ENCODE measurements at places on chromosomes 16 and 17.
A peak's percentile ranks its signal among the peaks of the same experiment; 100 is the strongest.

- no peak for DNase-seq
Observed at GRCh38 chr16:75599452-75600277, 23.4 kb downstream of the ADAT1 start.

DNA sequence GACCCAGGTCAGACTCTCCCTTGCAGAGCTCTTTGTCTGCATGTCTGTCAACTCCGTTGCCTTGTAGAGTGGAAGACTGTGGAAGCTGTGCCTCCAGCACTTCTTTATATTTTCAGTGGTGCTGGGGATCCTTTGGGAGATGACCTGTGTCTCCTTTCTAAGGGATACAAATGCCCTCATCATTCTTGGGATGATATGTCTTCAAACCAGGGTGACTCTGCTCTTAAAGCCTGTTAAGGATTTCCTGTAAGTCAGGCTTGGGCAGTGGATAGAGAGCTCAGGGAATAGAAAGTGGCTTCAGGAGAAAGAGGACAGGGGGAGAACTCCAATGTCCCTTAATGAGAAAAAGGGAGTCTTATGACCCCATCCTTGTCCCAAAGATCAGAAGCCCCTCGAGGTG lies 1.5 kb downstream of the HOXB3 start:
- DNase-seq: no peak

GRCh38 chr16:23185656-23186055 lies 3.1 kb downstream of the SCNN1G start:
- DNase-seq: no peak

DNA sequence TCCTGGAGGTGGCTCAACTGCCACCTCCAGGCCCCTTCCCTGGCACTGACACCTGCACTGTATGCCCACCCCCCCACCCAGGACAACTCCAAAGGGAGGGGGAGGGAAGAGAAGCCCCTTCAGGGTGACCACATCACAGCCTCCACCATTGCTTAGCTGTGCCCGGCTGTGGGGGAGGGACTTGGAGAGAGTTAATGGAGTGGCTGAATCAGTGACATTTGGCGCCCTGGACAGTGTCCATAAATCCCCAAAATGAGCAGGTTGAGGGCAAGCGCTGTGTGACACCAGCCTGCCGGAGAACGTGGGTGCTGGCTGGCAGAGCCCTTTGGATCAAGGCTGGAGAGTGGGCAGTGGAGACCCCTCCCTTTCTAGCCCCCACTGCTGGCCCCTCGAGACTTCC lies 883 bp downstream of the USH1G start:
- no peak for DNase-seq

DNA sequence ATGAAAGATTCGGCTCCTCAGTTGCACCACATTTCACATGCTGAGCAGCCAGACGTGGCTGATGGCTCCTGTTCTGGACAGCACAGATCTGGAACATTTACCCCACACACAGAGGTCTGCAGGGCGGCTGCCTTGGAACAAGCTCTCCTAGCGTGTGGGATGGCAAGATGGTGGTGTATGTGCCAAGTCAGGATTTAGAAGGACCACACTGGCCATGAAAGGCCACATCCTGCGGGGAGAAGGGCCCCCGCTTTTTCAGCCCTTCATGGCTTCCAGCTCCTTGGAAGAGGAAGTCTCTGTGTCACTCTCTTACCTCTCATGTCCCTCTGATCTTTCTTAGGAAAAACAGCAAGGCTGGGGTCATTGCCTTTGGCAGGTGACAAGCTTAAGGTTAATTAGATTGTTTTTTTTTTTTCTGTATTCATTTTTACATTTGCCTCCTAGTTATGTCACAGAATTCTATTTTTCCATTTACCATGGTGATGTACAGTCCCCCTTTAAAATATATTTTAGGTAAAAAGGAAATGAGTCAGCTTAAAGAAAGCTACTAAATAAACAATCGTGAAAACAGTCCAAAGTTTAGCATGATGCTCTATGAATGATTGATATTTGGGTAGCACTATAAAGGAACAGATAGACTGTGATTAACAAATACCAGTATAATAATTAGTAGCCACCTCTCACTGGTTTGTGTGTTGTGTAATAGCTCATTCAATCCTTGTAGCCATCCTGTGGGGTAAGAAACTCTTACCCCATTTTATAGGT lies 396.6 kb downstream of the CPPED1 start:
- DNase-seq: no peak

- DNase-seq: no peak
Observed at GRCh38 chr17:67649891-67650290, 67.8 kb upstream of the NOL11 start.

DNA sequence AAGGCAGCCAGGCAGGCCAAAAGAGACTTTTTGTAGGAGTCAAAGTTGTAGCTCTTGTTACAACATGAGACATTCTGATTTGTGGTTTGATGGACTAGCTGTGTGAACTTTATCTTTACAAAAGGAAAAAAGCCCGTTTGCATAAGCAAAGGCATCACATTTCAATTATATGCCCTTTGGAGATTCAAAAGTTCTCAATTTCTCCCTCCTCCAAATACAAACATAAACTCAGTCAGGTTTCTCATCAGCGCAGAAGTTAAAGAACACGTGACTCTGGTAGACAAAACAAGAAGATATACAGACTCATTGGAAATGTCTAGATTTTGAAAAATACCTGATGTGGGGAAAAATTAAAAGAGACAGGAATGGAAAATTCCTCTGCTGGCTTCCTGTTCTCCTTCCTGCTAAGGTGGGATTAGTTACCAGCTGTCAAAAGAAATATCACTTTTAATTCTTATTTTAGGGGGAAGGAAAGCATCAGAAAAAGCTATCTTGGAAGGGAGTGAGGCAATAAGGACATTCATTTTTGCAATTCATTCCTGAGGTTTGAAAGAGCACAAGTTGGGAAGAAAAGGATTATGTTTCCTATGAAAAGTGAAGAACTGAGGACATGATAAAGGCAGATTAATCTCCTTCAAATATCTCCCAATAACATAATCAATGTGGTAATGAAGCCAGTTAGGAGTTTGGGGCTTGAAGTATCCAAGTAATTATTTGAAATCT lies 4.6 kb upstream of the KCNJ16 start:
- DNase-seq: no peak

GRCh38 chr16:85104821-85105391 lies 7.4 kb downstream of the CIBAR2 start:
- DNase-seq: no peak

DNA sequence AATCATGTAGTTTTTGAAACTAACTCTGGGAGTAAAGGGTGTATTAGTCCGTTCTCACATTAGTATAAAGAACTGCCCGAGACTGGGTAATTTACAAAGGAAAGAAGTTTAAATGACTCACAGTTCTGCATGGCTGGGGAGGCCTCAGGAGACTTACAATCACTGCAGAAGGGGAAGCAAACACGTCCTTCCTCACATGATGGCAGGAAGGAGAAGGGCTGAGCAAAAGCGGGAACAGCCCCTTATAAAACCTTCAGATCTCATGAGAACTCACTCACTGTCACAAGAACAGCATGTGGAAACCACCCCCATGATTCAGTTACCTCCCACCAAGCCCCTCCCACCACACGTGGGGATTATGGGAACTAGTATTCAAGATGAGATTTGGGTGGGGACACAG lies 256.5 kb upstream of the TNRC6C start:
- DNase-seq: no peak

DNA sequence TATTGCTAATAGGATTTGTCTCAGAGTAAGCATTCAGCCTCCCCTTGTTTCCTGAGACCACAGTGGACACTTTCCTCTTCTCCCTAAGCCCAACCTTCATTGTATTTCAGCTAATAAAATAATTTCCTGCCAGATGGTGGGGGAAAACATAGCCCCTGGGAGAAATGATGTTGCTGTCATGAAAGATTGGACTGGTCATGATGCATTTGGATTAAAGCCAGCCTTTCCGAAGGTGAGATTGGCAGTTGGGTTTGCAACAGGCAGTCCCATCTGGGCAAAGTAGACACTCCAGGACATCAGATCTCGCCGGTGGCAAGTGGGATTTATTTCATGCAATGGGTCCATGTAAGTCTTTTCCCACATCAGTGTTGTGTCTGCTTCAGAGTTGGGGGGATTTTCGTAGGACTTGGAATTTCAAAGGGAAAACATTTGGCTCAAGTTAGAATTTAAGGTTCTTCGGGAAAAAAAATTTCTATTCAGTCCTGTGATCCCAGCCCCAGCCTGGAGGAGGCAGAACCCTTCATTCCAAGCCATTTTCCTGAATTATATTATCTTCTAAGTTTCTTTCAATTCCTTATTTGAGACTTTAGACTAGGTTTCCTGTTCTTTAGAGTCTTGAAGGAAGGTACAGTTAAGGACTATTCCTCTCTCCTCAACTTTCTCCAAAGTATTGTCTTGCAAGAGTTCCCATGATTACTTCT lies 391.7 kb downstream of the XYLT1 start:
- no peak for DNase-seq

- DNase-seq: no peak
Observed at GRCh38 chr17:2672026-2672425, 39.5 kb downstream of the CLUH start.

GRCh38 chr17:43832976-43833829 lies at the start of gene MPP3:
MPP3 (minus strand) TSS chr17:43833146; CDS start chr17:43831906, 1,240 bp downstream.
- peak; percentile 10 for DNase-seq

DNA sequence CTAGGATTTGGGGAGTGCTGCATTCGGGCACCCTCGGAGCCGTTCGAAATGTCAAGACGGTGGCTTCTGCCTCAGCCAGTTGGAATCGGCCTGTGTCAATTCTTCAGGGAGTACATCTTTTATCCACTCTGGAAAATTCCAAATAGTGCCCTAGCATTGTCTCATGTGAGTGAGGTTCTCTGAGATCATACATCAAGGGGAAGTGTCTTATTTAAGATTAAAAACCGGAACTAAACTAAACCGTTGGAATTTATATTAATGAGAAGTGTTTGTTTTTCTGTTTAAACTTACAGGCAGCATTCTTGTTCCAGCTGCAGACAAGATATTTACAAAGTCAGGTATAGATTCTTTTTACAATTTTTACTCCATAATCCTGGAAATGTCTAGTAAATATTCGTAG lies 56.8 kb downstream of the SLC47A1 start:
- DNase-seq: no peak

DNA sequence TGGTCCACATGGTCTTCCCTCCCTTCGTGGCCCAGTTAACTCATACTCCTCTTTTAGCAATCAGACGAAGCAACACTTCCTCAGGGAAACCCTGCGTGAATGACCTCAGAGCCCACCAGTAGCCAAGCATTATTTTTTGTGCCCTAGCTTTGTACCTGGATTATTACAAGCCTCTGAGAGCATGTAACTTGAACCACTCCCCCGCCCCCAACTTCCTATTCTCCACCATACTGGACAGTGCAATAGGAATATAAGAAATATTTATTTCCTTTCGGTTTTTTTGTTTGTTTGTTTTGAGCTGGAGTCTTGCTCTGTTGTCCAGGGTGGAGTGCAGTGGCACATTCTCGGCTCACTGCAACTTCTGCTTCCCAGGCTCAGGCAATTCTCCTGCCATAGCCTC lies 2.9 kb downstream of the CPPED1 start:
- no peak for DNase-seq

DNA sequence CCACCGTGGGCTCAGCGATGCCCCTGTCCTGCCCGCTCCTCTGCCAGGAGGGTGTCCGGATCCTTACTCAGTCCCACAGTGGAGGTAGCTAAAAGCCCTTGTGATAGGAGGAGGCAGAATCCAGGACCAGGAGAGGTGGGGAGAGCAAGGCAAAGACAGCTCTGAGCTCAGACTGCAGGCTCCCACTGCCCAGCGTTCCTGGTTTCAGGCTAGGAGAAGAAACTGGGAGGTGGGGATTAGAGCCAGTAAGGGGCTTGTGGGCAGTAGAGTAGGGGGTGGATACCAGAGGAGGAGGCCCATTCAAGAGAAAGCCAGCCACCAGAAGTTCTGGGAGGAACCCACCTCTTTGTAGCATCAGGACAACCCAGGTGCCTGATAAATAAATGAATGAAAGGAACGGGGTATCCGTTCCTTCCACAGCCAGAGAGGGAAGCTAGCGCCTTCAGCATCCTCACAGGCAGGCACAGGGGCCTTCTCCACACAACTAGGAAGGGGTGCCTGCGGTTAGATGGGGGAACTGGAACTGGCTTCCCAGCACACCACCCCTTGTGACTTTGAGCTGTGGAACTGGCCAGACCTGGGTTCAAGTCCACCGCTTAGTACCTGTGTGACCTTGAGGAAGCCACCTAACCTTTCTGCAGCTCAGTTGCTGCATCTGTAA lies 2.3 kb downstream of the IL21R start:
- DNase-seq: no peak

DNA sequence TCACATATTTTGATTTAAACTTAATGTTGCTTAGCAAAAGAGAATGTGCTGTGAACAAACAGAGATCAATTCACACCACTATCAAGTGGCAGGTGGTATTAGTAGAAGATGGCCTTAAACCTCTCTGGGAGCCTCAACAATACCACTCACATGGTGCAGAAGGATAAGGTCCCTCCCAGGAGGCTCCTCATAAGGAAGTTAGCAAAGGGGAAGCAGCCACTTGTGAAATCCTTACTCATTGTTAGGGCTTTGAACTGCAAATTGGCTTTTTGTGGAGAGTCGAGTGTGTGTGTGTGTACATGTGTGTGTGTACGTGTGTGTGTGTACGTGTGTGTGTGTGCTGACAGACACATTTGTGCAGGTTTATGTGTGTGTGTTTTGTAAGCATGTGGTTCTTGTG lies 48.9 kb upstream of the ASIC2 start:
- DNase-seq: no peak

- no peak for DNase-seq
Observed at GRCh38 chr16:75260851-75261589, 9.6 kb upstream of the BCAR1 start.

- no peak for DNase-seq
Observed at GRCh38 chr17:50689251-50689650, 18.5 kb downstream of the ANKRD40 start.

- no peak for DNase-seq
Observed at GRCh38 chr17:32755045-32755805, 121.7 kb downstream of the MYO1D start.

- no peak for DNase-seq
Observed at GRCh38 chr17:42901535-42902229, 1.1 kb downstream of the G6PC1 start.

DNA sequence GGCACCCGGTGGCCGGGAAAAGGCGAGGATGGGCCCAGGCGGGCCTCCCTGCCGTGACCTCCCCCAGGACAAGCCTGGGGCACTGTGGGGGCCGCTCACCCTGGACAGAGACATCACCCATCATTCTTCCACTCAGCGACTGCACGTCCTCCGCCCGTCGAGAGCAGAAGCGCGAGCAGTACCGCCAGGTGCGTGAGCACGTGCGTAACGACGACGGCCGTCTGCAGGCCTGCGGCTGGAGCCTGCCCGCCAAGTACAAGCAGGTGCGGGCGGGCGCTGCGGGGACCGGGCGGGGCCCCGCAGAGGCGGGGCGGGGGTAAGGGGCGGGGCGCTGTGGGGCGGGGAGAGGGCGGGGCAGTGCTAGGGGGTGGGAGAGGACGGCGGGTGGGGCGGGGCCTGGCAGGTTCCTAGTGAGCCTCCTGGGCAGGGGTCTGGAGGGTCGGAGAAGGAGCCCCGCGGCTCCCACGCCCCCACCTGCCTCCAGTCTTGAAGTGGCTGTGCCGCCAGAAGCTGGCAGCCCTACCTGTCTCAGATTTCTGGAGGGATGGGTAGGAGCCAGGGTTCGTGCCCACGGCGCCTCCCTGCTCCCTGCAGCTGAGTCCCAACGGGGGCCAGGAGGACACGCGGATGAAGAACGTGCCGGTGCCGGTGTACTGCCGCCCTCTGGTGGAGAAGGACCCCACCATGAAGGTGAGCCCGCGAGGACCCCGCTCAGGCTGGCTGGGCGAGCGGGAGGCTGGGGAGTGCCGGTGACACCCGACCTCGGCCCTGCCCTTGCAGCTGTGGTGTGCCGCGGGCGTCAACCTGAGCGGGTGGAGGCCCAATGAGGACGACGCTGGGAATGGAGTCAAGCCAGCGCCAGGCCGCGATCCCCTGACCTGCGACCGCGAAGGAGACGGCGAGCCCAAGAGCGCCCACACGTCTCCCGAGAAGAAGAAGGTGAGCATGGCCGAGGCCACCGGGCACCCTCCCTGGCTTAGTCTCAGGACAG lies 7.5 kb downstream of the NME3 start:
- no peak for DNase-seq

Measured in GOT3 (cell line).